ENCODE measurements at places on chromosomes 16 and 17.
A peak's percentile ranks its signal among the peaks of the same experiment; 100 is the strongest.

DNA sequence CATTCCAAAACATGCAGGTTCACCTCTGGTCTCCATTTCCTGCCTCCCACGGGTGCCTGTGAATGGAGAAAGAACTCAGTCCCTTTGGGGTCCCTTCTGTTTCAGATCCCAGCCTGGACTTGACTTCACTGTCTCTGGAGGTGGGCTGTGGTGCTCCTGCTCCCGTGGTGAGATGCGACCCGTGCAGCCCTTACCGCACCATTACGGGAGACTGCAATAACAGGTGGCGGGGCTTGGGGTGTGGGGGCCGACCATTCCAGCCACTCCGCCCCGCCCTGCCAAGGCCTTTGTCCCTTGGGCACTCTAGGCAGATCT, 10.5 kb downstream of the LPO start:
- DNase-seq, result no peak

DNA sequence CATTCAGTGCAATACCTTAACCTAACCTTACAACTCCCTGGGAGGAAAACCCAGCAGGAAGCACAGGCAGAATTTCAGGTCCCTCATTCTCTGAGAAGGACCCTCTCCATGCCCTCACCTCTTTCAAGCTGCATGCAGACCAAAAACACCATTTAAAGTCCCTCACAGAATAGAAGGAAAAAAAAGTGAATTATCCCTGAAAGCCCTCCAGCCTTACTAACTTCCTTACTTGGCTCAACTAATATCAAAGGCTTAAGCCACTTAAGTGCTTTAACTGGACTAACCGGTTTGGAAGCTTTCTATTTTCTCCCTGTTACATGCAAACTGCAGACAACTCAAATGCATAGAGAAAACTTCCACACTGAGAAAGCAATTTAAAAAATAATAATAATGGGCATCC, 60.5 kb downstream of the ADAMTS18 start:
- DNase-seq, result no peak

GRCh38 chr16:53991754-53992378, 287.9 kb downstream of the FTO start:
- no peak for DNase-seq

DNA sequence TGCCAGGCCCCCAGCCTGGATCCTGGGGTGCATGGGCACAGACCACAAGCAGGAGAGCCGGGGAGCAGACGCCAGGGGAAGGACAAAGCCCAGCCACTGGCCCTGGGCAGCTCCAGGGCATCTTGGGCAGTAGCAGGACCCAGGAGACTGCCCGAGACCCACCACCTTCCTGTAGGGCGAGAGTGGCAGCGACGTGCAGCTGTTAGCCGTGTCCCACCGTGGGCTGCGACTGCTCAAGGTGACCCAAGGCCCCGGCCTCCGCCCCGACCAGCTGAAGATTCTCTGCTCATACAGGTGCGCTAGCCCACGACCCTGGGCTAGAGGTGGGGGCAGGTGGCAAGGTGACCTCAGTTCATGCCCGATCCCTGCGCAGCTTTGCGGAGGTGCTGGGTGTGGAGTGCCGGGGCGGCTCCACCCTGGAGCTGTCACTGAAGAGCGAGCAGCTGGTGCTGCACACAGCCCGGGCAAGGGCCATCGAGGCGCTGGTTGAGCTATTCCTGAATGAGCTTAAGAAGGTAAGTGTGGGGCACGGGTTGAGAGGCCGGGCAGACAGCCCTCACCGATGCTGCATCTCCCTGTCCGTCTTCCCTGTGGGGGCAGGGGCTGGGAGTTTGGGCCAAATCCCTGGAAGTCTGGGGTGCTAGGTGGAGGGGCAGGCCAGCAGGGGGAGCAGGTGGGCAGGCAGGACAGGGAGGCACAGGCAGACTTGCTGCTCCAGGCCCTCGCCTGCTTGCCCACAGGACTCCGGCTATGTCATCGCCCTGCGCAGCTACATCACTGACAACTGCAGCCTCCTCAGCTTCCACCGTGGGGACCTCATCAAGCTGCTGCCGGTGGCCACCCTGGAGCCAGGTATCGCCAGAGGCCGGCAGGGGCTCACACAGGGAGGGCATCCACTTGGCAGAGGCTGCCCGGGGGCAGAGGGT, 13.5 kb upstream of the SMIM5 start:
- peak; percentile 30 for DNase-seq

GRCh38 chr17:82492643-82493225, 26.8 kb upstream of the FOXK2 start:
- DNase-seq, result no peak

GRCh38 chr16:86828653-86829052, 250.3 kb downstream of the FOXL1 start:
- DNase-seq, result no peak

DNA sequence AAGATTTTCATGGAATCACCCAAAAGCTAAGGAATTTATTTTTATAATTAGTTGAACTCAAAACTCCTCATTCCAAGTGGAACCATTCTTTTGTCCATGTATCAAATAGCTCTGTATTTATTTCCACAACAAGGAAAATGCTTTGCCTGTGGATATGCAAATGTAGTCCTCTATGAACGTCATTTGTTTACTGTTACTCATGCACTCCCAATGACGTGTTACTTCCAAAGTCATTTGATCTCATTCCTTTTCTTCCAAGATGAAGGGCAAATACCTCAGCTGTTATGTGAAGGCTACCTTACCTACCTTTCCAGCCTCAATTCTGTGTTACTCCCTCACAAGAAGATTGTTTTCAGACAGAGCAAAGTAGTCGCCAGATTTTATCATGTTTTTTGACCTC, 83.7 kb downstream of the ITFG1 start:
- no peak for DNase-seq

DNA sequence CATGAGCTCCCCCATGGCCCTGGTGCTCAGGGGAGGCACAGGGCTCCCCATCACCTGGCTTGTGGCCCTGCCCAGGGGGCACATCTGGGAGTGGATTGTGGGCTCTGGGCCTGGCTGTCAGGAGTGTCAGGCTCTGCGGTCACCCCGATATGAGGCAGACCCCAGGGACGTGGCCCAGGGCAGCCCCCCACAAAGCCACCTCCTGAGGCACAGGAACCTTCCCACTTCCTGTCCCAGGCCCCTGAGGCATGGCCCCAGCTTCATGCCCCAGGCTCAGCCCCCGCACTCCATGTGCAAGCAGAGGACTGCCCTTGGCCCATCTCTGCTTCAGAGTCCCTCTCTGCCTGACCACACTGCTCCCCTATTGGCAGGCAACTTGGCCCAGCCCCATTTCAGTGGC, 160.3 kb downstream of the PCTP start:
- no peak for DNase-seq

GRCh38 chr16:59113004-59113670, 379.0 kb upstream of the GOT2 start:
- no peak for DNase-seq

- DNase-seq, result no peak
Observed at GRCh38 chr16:52411011-52411410, 135.9 kb downstream of the TOX3 start.

- no peak for DNase-seq
Observed at GRCh38 chr17:53837131-53837530, 14.4 kb downstream of the KIF2B start.

- DNase-seq, result no peak
Observed at GRCh38 chr17:15361151-15361550, 19.8 kb upstream of the TEKT3 start.

DNA sequence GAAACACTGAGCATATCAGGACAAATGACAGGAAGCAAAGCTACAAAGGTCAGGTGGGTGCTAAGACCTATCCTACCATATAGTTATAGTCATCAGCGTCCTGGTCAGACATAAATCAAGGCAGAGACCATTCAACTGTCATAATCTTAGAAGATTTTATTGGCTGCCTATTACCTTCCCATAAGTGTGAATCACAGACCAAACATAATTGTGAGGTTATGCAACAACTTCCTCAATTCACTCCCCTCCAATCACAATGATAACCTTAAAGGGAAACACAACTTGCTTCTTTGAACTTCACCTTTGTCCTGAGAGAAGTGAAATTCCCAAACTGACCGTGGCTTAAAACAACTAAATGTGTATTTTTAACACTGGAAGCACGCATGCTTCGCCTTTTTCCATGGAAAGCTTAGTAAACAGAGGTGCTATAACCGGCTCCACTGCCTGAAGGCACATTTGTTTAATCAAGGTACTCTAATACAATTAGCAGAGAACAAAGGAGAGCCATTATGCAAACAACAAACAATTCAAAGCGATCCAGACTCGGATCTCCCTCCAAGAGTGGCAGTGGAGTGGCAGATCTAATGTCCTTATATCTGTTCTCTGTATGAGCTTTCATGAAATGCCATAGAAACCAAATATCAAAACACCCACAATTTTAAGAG, 84.9 kb downstream of the TMEM114 start:
- no peak for DNase-seq

- DNase-seq, result no peak
Observed at GRCh38 chr17:3896108-3896967, 3.5 kb upstream of the CAMKK1 start.

GRCh38 chr16:78372277-78372676, 272.8 kb downstream of the WWOX start:
- DNase-seq, result no peak

GRCh38 chr17:50043290-50044148, 12.4 kb upstream of the ITGA3 start:
- no peak for DNase-seq

GRCh38 chr17:76085731-76086366, 6.9 kb downstream of the ZACN start:
- DNase-seq, result no peak

- no peak for DNase-seq
Observed at GRCh38 chr16:67969254-67970039, 1.0 kb upstream of the SLC12A4 start.
